Dermis microvascular lymphatic vessel endothelial cell (primary cell): ENCODE measurements at places on chromosomes 16 and 17. TPM values are rescaled to one million over a fixed set of nuclear protein-coding genes. Genes with fewer than 3 reads are reported as not detected.

GRCh38 chr17:18379246-18380146 is 1.9 kb downstream of the EVPLL start:
- no peak for DNase-seq

- no peak for DNase-seq
These were observed 9.2 kb downstream of the PIGQ start for GRCh38 chr16:578870-579405.

GRCh38 chr16:35706901-35707300 is 2247.5 kb downstream of the TP53TG3F start:
- no peak for DNase-seq

CPHXL2 gene
- not detected in 2 replicates for total RNA-seq

OR1A1 gene
- total RNA-seq, result not detected in 2 replicates

DNA sequence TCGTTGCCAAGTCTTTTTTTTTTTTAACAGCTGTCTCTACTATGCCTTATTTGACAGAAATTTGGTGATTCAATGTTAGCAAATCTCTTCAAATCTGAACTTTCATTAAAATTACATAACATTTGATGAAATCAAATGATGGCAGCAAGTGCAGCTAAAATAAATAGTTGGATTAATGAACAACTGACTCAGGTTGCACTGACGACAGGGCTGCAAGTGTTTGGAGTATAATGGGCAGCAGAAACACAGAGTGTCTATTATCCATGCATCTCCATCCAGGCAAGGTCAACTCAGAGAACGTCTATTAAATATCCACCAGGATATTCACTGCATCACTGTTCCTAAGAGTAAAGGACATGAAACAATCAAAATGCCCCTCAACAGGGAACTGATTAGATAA is 109.8 kb downstream of the SLC39A11 start:
- no peak for DNase-seq

GRCh38 chr16:56919099-56919800 is 12.7 kb upstream of the HERPUD1 start:
- no peak for DNase-seq

DNA sequence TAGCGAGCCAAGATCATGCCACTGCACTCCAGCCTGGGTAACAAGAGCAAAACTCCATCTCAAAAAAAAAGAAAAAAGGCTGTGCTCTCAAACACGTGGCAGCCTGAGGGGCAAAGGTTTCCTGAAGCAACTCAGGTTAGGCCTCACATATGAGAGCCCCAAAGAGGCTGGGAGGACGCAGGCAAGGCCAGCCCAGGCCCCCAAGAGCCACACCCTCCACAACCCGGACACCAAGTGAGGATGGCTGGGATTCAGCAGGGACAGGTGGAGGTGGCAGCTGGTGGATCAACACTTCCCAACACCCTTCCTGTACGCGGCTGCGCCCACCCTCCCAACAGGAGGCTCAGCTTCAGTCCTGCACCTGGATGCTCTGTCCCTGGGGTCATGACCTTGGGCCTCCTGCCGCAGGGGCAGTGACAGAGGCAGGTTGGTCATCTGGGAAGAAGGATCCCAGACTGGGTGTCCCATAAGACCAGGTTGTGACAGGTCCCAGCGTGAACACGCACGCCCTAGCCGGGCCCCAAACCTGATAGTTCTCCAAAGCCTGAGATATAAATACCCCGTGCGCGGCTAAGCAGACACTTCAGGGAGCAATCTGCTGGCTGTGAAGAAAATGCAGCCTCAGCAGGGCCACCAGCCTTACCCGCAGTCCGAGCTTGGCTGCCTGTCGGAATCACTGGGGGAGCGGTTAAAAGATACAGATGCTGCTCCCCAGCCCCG is 78.1 kb downstream of the TIMM22 start:
- no peak for DNase-seq

GRCh38 chr17:56023851-56024250 is 129.4 kb upstream of the ANKFN1 start:
- no peak for DNase-seq

DNA sequence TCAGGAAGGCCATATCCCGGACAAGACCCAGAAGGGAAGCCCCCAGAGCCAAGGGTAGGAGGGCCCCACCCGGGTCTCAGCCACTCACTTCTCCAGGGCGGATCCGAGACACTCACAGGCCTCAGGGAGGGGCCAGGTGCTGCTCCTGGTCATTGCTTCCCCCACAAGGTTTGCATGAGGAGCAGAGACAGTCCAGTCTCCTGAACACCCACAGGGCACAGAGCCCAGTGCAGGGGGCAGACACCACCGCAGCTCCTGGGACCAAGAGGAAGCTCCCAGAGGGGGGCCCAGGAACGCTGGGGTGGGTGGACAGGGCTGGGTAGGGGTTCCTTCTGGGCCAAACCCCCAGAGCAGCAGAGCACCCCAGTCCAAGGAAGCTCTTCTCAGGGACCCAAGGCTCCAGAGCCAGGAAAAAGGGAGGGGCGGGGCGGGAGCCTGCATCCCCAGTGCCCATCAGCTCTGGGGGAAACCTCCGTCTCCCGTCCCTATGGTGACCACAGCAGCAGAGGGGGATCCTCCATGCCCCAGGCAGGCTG is 709 bp upstream of the MRPL28 start:
- no peak for DNase-seq

DNA sequence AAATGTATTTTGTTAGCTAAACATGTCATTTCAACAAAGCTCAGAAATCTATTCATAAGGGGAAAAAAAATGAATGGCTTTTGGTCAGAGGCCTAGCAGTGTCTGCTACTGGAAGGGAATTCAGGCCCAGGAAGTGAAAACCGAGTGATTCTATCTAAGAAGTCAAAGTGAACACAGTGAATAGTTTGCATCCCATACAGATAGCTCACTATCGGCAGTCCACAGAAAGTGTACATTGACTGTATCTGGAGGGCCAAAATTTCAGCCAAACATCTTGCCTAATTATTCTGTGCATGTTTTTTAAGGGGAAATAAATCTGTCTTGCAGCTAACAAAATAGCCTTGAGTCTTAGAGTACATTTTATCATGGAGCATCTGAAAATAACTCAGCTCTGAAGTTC is 214.4 kb upstream of the CACNG5 start:
- no peak for DNase-seq

GRCh38 chr17:82913304-82914043 is 73.7 kb upstream of the ZNF750 start:
- DNase-seq, result no peak

DNA sequence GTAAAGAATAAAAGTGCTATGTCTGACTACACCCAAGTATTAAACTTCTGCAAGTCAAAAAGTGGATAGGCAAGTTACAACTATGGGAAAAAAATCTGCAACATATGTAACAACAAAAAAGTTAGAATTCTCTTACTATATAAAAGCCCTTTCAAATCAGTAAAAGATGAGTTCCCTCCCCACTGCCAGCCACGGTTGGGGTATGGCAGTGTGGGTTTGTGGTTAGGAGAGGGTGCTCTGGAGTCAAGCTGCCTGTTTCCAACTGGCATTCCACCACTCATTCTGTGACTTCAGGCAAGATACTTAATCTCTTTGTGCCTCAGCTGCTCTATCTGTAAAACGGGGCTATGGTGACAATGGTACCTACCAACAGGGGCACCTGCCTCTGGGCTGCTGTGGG is 26.6 kb upstream of the MFSD6L start:
- DNase-seq, result no peak

CCDC137 gene
- total RNA-seq, result 6.3 and 8.5 TPM in 2 replicates

DNA sequence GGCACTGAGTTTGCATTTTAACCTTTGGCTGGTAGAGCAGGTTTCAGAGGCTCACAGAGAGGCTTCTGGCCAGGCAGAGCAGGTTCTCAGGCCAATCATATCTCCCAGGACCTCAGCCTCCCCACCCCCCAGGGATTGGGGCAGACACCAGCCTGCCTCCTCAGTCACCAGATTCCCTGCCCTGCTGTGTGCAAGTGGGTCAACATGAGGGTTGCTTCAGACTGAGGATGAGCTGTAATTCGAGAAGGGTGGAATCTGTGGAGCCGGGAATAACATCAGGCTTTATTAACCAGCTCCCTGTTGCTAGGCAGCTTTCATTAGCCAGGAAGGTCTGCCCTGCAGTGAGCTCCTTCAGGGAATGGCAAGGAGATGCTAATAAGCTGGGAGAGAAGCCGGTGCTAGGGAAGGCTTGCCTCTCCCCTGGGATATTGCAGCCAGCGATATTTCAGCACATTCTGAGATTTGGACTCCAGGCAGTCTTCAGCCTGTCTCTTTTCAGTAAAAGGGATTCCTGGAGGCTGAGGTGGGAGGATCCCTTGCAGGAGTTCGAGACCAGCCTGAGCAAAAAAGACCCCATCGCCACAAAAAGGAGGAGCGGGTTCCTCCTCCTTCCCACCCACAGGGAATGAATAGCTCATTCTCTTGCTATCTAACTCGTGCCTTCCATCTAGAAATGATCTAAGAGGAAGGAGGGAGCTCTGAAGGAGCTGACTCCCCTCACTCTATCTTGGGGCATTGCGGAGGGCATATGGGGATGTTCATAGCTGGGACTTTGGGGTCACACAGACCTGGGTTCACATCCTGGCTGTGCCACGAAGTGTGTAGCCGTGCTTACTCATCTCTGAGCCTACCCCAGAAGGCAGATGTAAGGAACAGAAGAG is 10.7 kb downstream of the SGSM2 start:
- no peak for DNase-seq

CES4A gene
- total RNA-seq, result 1.0 and 1.6 TPM in 2 replicates

DNA sequence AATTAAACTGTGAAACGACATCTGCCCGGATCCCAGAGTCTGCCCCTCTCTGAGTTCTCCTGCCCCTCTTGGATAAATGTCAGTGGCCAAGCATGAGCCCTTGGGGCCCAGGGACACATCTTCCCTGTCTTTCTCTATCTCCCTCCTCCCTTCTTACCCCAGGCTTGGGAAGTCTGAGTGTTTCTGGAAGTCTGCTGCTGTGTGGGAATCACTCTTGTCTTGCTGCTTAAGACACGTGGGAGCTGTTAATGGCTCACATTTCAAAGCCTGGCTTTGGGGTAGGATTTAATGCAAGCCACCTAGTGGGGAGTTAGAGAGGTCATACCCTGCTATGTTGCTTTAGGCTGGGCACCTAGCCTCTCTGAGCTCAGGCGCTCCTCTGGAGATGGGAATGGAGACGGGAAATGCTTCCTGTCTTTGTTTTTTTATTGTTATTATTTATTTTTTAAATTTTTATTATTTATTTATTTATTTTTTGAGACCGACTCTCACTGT is 218.5 kb upstream of the CIBAR2 start:
- DNase-seq, result no peak

DNA sequence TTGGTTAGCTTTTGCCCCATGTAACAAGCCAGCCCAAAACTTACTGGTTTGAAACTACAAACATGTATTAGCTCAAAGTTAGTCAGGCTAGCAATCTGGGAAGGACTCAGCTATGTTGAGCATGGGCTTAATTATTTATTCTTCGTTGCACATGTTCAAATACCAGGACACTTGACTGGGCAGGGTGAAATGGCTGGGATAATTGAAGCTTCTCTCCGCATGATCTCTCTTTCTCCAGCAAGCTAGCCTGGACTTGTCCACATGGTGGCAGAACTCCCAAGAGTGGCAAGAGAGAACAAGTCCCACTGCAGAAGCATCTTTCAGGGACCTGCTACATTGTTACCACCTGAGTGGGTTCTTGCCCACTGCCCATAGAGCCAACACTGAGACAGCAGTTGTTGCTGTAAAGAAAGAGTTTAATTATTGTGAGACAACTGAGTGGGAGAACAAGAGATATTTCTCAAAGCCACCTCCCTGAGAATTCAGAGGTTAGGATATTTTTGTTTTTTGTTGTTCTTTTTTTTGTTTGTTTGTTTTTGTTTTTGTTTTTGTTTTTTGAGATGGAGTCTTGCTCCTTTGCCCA is 16.8 kb upstream of the ATF7IP2 start:
- peak; percentile 12 for DNase-seq

DNA sequence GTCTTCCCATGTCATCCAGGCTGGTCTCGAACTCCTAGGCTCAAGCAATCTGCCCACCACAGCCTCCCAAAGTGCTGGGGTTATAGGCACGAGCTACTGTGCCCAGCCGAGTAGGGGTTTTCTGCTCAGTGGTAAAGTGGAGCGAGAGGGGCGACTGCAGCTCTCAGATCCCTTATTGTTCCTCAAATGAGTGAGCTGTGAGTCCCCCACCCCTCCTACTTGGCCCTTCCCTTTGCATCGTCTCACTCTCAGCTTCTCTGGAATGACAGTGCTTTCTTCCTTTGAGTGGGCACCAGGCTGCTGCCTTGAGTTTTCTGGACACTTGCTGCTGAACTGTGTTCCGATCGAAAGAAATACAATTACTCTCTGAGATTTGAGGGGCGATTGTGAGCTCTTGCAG is 63.5 kb downstream of the MSI2 start:
- DNase-seq, result no peak

GRCh38 chr17:38636054-38636453 is 30.3 kb upstream of the SRCIN1 start:
- DNase-seq, result no peak

DNA sequence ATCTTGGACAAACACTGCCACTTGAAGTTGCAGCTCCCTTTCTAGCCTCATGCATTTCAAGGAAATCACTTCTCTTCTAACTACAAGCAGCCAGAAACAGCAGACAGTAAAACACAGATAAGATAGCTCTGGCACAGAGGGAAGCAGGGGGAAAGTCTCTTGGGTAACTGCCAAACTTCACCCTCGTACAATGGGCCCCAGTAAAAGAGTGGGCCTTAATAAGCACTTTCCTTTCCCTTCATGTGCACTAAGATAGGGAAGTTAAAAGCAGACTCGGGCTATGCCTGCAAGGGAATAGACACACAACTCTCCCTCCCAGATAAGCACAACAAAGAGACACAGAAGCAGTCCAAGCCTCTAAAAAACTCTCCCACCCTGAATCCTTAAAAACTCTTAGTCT is 4.2 kb upstream of the KRTAP4-5 start:
- DNase-seq, result no peak

- DNase-seq, result no peak
These were observed 571.7 kb upstream of the GOT2 start for GRCh38 chr16:59305850-59306249.

DNA sequence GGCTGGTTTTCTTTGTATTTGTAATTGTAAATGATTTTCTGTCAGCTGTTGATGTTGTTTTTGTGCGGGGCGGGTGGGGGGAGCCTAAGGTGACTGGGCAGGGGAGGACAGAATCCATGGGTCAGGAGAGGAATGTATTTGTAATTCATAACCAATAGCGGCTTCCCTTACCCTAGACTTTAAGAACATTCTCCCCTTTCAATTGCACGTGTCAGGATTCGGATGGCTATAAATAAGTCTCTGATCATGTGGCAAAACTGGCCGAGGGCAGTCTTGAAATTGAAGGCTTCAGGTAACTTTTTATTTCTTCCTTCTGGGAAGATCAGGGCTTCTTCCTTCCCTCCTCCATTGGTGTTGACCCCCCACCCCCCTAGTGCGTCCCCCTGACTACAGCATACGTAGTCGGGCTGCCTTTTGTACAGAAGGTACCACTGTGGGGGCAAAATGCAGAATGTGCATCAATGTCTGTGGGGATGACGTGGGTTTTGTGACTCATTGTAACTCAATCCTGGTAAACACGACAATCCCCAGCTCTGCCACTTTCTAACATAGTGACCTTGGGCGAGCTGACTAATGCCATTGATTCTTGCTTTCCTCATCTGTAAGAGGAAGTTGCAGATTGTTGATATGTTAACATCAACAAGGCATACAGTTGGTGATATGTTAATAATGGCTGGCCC is 16.2 kb downstream of the MARCHF10 start:
- peak; percentile 30 for DNase-seq
